ENCODE measurements at places on chromosomes 11 and 22.

GRCh38 chr11:87459351-87459750 is 421.6 kb downstream of the TMEM135 start:
- DNase-seq: no peak

GRCh38 chr22:46686221-46687047 is 51.6 kb downstream of the CERK start:
- no peak for DNase-seq

DNA sequence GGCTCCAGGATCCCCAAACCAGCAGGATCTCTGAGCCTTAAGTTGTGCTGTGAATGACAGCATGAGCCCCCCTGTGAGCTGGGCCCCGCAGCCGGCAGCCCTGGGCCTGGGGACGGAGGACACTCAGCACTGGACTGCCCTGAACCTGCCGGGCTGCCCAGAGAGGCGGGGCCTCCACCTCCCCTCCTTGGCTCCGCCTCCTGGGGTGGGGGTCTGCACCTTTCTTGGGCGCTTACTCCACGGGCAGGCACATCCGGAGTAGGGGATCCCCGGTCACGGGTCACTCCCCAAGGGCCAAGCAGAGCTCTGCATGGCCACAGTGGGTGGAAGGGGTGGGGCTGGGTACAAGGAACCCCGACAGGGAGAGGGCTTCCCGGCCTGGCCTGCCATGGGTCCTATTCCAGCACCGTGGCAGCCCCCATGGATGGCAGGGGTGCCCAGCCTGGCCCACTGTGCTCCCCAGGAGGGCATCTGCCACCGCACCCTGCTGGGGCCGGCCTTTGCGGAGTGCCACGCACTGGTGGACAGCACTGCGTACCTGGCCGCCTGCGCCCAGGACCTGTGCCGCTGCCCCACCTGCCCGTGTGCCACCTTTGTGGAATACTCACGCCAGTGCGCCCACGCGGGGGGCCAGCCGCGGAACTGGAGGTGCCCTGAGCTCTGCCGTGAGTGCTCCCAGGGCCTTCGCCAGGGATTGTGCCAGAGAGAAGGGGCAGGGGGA is 5.4 kb downstream of the MUC5B start:
- DNase-seq: no peak

GRCh38 chr11:10304495-10305261 is at the start of gene ADM:
ADM (plus strand) TSS chr11:10305073; CDS start chr11:10305701, 628 bp downstream.
- no peak for DNase-seq

Measured in stimulated activated CD4-positive, alpha-beta T cell treated with anti-CD3 and anti-CD28 coated beads, Interleukin-4, amount 100 ng/mL, for 48 hours (primary cell).